ENCODE measurements at places on chromosomes 4 and X.

DNA sequence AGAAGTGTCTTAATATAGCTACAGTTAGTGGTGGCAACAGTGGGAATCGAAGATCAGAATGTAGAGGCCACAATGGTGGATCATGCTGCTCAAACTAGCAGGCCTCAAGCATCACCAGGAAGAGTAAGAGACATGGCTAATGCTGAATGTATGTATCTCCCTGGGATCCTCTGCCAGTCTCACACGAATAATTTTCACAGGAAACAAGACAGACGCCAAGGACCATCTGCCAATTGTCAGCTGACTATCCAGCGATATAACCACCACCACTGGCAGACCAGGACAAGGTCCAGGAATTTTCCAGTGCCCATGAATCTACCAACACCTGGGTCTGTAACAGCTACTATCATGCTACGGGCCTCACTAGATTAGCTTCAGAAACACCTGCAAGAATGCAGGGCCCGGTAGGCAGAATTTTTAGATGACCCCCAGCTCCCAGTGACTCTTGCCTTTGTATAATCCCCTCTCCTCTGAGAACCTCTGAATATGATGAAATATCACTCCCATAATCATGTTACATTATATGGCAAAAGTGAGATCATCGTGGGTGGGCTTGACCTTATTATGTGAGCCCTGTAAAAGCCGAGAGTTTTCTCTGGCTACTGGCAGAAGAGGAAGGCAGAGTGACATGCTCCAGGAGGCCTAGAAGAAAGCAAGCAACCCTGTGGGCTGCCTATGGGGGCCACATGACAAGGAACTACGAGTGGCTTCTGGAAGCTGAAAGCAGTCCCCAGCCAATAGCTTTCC is 429.8 kb downstream of the BCOR start:
- no peak for DNase-seq

DNA sequence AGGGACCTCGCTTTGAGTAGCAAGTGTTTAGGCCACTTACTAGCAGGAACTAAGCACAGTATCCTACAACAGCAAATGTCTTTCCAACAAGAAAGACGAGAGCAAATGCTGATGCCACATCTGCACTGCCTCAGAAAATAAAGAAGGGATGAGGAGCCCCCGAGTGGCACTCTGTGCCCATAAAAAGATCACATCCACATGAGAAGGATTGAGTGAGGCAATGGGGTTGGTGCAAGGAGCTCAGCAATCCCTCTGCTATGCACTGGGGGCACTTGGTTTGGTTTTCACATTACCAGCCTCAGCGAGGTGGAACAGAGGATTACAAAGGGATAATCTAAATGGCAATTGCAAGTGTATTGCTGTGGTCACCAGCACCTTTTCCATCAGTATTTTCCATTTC is 252.8 kb upstream of the SLC7A11 start:
- DNase-seq = peak; percentile 71

DNA sequence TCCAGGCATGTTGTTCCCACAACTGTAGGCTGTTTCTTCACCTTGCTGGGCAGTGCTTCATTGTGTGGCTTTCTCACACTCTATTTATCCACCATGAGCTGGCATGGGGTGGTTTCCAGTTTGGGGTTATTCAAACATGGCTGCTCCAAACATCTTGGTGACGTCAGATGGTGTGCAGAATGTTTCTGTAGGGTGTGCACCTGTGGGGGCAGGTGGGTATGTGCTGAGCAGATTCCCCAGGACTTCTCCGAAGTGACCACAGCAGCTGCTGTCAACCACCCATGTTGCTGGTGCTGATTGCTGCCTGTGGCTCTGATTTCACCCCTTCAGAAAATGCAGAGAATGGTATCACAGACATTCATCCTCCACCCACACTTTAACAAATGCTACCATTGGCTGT is 5.0 kb upstream of the PSAPL1 start:
- DNase-seq = no peak

- no peak for DNase-seq
Observed at GRCh38 chrX:20654596-20655106, 387.9 kb upstream of the RPS6KA3 start.

DNA sequence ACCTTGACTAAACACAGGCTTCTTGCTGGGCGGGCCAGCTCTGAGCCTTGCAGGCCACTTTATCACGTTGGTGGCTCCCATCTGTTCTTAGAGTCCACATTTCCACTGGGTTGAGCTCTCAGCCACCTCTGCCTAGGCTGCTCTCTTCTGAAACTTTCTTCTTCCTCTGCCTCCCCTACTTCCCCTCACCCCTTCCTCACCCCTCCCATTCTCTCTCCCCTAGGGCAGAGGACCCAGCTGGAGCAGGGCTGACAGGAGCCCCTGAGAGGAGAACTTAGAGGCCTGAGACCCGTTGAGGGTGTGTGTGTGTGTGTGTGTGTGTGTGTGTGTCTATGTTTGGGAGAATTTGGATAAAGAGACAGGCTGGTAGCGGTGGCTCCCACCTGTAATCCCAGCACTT is 19.9 kb upstream of the TMSB4X start:
- DNase-seq = no peak

GRCh38 chr4:146194212-146194611 is 18.7 kb downstream of the LSM6 start:
- DNase-seq = no peak

DNA sequence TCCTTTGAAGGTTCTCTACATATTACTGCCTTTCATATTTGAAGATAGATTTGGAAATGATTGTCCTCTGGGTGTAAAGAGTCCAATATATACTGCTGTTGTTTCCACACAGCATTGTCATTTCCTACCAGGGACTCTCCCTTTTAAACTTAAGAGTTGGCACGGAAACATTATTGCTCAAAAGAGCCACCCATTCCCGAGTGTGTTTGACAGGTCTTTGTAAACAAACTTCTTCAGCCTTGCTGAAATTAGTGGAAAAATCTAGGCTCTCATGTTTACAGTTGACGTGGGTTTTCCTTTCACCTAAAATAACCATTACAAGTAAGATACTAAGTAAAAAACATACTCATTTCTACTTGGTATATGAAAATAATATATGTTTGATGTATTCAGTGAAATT is 111.4 kb upstream of the LIMCH1 start:
- no peak for DNase-seq

GRCh38 chr4:43296946-43297528 is 404.5 kb downstream of the GRXCR1 start:
- DNase-seq = no peak

DNA sequence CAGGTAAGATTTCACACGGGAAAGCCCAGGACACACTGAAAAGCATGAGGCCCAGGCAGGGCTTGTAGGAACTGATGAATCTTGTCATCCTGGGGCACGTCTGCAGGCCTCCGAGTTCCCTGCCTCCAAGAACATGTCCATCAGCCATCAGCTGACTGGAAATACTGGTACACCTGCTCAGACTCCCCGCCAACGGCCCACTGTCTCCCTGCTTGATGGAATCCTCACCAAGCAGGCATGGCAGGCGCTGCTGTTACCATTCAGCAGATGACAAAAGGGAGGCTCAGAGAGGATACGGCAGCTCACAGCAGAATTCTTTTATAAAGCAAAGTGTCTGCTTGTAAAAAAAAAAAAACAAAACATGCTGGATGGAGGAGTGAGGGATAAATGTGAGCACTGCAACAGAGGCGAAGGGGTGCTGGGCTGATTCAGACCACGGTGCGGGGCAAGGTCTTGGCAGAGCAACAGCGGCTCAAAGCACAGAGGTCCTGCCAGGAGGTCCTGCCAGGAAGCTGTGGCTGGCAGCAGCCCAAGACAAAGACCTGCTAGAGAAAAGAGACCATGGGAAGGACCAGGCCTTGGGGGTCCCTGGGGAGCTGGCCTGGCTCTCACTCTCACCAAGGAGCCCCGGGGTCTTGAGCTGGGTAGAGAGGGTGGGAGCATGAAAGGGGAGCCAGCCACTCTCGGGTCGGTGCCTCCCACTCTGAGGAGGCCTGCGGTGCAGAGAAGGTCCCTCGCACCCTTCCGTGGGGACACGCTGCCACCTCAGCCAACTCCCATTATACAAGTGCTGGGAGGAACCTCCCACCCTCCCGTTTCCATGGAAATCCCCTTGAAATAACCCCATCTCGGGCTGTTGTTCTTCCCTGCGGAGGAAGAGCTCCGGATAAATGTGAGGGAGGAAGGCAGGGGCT is 25.6 kb downstream of the PPP2R2C start:
- DNase-seq = no peak

GRCh38 chrX:78624962-78625909 is 33.9 kb downstream of the RTL3 start:
- no peak for DNase-seq

- DNase-seq = no peak
Observed at GRCh38 chr4:68865188-68865638, 49.4 kb downstream of the UGT2B10 start.

DNA sequence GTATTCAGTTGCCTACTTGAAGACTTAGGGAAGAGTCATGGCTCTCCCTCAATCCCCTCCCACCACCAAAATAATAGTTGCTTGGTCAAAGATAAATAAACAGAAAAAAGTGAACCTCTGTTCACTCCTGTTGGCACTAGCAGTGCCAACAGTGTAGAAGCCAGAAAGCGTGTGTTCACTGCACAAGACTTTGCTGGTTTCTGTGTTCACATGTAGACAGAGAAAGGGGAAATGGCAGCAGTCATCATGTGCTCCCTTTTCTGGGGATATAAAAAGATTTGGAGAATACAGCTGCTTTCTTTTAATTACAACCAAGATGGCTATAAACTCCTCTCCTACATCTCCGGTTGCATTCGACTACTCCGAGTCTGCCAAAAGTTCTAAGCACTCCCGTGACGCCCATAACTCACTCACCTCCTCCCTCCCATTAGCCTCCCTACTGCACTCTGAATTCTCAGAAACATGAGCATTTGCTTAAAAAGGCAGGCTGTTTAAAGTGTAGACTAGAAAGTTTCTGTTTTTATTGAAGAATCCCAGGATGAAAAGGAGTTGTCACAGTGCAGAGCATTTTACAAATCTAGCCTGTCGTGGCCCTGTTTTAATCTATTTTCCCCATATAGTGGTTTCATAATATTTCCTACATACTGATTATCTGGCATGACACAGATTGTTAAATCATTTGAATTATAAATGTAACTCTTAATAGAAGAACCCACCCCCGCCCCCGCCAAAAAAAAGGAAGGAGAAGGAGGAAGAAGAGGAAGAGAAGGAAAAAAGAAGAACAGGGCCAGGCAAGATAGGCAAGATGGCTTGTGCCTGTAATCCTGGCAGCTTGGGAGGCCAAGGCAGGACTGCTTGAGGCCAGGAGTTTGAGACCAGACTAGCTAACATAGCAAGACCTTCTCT is 16.7 kb downstream of the LGI2 start:
- DNase-seq = no peak

GRCh38 chr4:8704632-8705031 is 112.1 kb downstream of the CPZ start:
- no peak for DNase-seq

GRCh38 chr4:157246964-157247363 is 26.4 kb downstream of the GRIA2 start:
- DNase-seq = no peak

DNA sequence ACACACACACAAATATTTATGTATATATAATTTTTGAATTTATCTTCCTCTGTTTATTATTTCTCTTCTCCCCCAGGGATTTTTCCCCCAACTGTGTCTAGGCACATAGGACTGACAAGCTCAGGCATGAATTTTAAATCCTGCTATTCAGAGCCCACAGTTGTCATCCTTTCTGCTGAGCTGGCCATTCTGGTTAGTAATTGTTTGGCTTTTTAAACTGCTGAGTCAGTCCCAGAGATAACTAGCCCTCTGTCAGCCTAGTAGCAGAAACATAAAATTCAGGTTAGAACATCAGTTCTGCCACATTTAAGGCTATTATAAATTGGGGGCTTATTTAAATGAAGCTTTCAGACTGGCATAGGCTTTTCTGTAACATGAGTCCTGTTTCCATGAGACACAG is 151.7 kb upstream of the MAOA start:
- peak; percentile 8 for DNase-seq

DNA sequence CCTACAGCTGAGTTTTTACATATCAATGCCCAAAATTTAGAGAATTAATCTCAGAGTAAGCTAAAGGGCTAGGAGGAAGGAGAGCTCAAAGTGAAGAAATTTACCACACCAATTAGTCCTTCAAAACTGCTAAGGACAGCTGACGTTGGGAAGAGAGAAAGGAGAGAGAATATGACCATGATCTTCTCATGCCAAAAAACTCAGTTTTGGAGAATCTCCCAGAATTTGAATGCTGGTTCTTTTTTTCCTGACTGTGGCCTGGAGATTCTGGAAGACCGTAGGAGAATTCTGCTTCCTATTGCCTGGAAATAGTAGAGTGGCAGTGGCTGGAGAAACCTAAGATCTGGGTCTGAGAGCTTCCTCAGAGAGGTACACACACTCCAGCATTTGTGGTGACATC is 834.4 kb upstream of the SLIT2 start:
- DNase-seq = no peak

GRCh38 chr4:82839624-82840023 is 41.0 kb upstream of the SCD5 start:
- no peak for DNase-seq

GRCh38 chr4:1768367-1769034 is 24.6 kb upstream of the FGFR3 start:
- DNase-seq = no peak

All from NCI-H82 (cell line).